Cerebellum (tissue), 4 donors: ENCODE measurements at places on chromosomes 7 and 10.

DNA sequence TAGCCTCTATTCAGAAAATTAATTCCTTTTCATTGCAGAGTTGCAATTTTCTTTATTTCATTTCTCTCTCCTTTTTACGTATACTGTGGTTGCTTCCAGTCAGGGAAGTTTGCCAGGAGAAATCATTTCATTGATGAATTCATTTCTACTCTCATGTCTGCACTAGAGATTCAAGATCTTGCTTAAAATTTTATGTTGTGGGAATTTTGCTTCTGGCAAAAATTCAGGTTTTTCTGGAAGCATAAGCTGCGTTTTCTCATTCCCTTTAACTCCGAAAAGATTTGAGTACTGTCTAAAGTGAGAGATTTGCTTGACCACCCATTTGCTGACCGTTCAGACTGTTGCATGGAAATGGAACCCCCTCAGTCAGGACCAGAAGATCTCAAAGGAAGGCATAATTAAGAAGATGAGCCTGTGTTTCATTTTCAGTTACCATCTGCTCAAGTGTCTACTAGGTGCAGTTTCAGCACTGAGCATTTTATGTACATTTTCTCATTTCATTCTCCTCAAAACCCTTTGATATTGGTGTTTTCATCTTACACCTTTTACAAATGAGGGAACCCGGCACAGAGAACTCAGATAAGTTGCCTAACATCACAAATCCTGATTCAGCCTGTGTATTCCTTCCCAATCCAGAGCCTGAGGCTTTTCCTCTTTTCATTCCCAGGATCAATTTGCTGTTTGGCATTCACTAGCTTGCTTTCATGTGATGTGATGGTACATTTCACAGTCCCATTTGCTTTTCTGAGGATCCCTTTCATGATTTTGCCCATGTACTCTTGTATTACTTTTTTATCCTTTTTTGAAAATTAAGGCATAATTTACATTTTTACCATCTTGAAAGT lies 3.9 kb downstream of the PTPRZ1 start:
- no peak for DNase-seq

DNA sequence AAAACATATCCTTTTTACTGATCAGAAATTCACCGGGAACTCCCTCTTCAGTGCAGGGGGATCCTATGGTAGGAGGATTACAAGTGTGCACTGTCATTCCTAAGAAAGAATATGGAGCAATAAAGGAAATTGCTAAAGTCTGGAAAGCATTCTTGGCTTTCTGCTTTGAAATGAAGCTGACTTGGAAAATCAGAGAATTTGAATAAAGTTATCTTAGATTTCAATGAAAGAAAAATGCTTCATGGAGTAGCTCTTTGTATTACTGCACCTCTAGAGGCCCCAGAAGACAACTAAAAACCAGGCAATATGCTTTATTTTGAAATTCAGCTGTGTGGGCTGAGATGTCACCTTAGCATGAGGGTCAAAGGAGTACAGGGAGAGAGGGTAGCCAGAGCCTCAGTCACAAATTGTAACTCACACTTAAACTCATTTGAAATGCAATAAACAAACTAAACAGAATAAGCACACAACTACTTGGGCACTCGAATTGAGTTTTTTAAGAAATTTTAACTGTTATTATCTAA lies 102.5 kb downstream of the IMMP2L start:
- no peak for DNase-seq

DNA sequence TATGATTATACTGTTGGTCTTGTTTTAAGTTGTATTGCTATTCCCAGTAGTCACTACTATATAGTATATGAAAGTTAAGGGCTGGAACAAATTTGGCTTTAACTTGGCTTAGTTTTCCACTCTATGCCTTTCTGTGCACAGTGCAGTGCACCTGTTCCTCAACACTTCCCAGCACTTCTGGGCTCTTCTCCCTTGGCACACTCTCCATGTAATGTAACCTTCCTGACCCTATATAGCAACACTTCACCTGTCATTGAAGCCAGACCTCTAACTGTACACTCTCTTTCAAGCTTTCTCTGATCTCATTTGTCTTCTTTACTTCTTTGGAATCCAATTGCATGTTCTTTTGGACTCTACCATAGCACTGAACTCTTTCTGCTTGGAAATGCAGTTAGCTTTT lies 83.9 kb upstream of the SMIM30 start:
- no peak for DNase-seq

- no peak for DNase-seq
Measured at GRCh38 chr7:75971961-75972763, 22.2 kb downstream of the TMEM120A start.

DNA sequence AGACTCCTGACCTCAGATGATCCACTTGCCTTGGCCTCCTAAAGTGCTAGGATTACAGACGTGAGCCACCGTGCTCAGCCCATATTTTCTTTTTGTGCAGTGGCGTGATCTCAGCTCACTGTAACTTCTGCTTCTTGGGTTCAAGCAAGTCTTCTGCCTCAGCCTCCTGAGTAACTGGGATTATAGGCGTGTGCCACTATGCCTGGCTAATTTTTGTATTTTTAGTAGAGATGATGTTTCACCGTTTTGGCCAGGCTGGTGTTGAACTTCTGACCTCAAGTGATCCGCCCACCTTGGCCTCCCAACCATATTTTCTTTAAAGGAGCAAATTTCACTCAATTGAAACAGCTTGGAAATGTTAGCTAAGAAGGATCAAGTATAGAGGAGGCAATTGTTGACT lies 16.5 kb downstream of the GBF1 start:
- DNase-seq, result no peak

DNA sequence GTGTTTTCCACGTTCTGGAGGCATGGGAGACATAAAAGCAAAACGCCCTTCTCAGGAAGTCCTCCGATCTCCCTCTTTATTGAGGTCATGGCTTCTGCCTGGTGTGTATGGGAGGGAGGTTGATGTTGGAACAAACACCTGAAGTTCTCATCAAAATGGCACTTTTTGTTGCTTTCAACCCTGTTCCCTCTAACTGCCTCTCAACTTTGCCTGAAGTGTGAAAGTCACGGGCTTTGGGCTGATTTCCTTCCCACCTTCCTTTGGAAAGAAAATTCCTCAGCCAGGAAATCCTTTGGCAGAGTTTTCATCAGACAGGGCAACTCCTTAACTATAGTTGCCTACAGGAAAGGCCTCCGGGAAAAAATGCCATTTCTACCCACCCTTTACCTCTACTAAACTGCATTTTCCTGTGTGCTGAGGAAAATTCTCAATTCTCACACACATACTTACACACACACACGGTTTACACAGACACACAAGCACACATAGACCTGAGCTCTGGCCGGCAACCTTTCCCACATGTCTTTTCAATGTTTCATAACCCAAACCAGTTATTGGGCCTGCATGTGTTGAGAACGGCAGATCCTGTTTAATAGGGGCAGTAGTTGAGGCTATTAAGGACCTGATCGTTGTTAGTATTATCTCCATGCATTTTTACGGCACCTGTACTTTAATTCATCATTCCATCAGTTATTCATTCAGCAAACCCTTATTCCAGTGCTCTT lies 36.4 kb downstream of the CYP17A1 start:
- no peak for DNase-seq

GRCh38 chr10:15518250-15518649 lies 147.2 kb upstream of the FAM171A1 start:
- DNase-seq, result no peak

DNA sequence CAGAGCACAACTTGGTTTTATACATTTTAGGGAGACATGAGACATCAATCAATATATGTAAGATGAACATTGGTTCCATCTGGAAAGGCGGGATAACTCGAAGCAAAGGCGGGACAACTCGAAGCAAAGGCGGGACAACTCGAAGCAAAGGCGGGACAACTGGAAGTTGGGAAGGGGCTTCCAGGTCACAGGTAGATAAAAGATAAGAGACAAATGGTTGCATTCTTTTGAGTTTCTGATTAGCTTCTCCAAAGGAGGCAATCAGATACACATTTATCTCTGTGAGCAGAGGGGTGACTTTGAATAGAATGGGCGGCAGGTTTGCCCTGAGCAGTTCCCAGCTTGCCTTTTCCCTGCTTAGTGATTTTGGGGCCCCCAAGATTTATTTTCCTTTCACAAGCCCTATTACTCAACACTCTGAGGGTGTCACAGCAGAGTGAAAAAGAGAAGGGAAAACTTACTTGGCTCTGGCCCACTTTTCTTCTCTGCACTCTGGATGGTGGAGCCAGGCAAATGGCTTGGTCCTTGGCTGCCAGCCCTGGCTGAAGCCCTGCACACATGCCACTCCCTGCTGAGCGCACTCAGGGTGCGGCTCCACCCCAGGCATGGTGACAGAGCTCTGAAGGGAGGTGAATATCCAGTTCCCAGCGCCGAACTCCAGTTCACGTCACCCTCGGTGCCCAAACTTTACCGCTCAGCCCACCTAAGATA lies 46.7 kb downstream of the PARD3 start:
- no peak for DNase-seq

DNA sequence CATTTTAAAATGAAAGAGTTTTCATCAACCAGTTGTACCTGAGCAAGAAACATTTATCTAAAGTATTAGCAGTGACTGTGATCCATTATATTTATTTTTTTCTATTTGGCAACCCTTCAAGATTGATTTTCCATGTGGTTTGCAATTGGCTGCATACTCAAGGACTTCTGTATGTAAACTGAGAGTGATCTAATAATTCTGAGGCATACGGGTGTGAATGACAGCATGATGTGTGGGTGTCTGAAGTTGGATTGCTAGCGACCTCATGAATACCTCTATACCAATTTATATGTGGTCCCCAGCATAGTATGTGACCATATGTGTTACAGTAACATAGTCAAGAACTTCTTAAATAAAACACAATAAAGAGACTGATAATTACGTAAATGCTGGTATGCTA lies 8.2 kb upstream of the MPP7 start:
- DNase-seq, result no peak

DNA sequence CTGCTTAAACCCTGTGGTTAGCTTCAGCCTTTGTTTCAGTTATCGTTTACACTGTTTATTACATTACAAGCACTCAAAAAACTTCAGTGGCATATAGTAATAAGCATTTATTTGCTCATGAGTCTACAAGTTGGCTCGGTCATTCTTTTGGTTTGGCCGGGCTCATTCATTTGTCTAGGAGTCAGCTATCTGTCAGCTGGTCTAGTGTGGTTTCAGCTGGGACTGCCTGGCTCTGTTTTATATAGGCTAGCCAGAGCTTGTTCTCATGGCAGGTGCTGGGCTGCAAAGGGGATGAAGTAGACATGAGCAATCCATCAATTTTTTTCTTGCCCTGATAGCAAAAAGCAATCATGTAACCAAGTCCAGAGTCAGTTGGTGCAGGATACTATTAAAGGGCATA lies 103.6 kb downstream of the MKLN1 start:
- DNase-seq, result peak; percentile 24

DNA sequence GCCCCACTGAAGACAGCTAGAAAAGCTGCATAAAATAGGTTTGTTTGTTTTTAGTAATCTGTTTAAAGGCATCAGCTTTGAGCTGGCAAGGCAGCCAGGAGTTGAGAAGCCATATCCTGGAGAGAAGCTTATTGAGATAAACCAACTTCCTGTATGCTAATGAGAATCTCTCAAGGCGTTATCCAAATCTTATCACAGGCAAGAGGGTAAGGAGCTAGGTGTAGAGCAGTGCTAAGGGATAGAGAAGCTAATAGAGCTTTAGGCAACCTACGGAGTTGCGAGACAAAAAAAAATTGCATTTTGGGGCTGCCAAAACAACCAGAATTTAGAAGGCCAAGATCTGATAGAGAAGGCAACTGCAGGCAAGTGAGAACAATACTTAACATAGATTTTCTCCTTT lies 641.6 kb downstream of the SH2D4B start:
- DNase-seq, result no peak

- DNase-seq, result no peak
Measured at GRCh38 chr10:99042051-99042771, 193.4 kb downstream of the HPSE2 start.

- no peak for DNase-seq
Measured at GRCh38 chr10:106652279-106652678, 512.2 kb downstream of the SORCS1 start.
